ENCODE measurements at places on chromosomes 13 and 19.

DNA sequence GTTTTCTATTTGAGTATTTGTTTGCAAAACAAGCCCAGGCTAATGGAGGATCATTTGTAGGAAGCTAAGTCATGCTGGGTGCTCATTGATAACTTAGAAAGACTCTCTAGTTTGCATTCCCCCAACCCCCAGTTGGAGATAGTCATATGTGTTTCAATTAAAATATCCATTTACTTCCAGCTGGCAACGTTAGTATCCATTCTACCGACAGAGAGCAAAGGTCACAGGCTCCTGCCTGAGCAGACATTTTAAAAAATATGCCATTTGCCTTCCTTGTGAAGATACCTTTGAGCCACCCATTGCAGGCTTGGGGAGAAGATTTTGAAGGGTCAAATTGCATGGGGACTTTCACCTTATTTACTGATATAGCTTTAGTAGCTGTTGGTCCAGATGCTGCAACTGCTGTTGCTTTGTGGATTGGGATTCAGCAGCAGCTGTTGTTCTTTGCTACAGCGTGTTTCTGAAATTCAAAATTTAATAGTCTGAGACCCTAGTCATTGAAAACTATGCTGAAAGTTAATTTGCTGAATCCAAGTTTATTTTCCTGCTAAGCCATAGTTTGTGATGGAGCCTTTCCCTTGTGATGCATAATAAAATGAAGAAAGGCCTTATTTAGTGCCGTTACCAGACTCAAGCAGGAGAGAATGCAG lies 335.1 kb downstream of the GPC6 start:
- no peak for DNase-seq

DNA sequence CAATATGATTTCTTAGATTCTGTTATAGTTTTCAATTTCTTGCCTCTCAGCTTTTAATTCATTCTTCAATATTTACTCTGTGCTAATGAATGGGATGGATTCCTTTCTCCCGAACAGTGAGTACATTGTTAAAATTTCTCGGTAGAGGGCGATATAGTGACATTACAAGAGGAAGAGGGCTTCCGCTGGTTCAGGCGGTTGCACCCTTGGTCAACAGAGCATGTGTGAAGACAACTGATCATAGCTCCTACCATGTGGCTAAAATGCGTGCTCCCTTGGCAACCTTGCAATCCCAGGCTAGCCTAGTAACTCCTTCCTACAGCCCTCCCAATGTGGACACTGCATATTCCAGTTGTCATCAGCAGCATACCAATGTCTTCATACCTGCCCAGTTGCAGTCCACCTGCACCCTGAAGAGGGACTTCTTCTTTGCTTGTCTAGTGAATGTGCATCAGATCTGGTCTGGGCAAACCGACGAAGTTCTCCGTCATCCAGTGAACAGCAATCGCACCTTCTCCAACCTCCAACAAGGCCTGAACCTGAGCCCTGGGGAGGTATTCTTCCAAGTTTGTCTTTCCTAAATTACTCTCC lies 653.0 kb upstream of the GPC6 start:
- DNase-seq, result no peak

DNA sequence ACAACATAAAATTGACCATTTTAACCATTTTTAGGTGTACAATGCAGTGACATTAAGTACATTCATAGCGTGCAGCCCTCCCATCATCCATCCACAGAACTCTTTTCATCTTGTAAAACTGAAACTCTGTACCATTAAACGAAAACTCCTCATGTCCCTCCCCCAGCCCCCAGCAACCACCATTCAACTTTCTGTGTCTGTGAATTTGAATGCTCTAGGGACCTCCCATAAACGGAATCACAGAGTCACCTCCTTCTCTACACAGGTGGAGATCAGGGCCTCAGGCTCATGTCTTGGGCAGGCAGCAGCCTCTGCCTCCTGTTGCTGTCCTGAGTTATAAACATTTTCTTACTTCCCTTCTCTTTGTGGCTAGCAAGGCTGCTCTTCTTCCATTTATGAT lies 7.3 kb upstream of the CCNE1 start:
- no peak for DNase-seq

GRCh38 chr19:3110126-3110825 lies 16.1 kb downstream of the GNA11 start:
- no peak for DNase-seq

GRCh38 chr13:70668293-70668692 lies 560.0 kb upstream of the KLHL1 start:
- DNase-seq, result no peak

DNA sequence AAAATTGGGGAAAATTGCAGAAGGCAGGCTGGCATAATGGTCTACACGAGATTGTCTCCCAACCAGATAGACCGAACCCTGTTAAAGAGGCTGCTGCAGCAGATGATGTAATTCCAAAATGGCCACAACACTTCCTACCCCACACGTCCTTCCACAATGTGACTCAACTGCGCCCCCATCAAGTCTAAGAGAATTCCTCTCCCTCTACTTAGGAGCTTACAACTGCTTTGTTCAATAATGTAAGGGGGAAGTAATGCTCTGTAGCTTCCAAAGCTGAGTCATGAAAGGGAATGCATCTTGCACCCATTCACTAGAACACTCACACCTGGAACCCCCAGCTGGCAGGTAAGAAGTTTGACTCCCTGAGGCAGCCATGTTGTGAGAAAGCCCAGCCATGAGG lies 117.8 kb upstream of the IRS2 start:
- no peak for DNase-seq

DNA sequence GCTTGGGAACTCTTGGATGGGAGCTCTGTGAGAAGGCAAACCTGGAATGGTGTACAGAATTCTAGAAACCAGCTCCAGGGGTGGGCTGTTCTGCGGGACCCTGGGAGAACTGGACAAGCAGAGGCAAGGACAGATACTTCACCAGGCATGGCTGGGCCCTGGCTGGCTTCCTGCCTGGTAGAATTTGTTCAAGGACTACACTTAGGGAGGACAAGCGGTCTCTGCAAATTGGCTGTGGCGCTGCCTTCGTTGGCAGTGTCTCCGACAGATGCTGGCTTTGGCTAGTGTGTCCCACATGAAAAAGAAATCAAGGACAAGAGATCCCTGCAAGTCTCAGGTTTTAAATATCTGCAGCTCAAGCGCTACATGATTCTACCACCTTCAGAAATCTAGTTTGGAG lies 12.4 kb downstream of the CEBPG start:
- DNase-seq, result no peak

DNA sequence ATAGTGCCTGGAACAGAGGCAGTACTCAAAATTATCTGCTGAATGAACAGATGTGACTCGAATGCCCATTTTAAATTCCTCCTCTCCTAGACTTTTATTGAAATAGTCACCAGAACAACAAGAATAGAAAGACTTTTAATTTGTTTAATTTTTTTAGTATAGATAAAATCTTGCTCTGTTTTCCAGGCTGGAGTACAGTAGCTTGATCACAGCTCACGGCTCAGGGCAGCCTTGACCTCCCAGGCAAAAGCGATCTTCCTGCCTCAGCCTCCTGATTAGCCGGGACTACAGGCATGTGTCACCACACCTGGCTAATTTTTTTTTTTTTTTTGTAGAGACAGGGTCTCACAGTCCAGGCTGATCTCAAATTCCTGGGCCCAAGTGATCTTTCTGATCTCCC lies 120.9 kb upstream of the FREM2 start:
- no peak for DNase-seq

DNA sequence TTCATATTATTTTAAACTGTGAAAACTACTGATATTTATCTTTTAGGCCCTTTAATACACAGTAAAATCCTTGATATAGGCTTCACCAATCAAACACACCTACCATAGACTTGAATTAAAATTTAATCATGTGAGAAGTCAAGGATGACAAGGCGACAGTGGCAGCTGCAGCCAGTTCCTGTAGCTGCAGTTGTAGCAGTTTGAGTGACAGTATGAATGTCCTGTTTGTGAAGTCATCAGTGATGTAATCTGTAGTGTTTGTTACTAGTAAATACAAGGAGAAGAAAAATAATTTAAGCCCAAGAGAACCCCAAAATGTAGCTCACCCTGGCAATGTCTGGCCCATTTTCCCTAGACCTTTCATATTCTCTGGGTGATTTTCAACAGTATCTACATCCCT lies 897.0 kb downstream of the SLITRK6 start:
- no peak for DNase-seq

DNA sequence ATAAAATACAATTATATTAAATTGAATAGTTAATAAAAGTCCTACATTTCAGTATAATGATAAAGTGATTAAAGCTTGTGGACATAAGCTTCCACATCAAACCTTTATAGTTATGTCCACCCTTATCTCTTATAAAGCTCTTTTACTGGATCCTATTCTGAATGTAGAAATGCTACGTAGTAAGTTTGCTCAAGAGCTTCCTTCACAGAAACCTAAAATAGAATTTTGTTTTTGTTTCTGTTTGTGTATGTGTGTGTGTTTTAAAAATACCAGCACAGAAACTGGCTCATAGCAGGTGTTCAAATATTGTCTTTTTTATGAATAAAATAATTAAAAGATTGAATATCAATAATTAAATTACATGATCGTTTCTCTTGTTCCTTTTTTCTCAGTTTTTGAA lies 21.0 kb upstream of the UFM1 start:
- no peak for DNase-seq

- no peak for DNase-seq
Measured at GRCh38 chr13:108121406-108121805, 93.9 kb downstream of the LIG4 start.

GRCh38 chr19:45908956-45909355 lies 5.6 kb downstream of the NANOS2 start:
- no peak for DNase-seq

- no peak for DNase-seq
Measured at GRCh38 chr19:5963855-5964254, 14.1 kb downstream of the RANBP3 start.

DNA sequence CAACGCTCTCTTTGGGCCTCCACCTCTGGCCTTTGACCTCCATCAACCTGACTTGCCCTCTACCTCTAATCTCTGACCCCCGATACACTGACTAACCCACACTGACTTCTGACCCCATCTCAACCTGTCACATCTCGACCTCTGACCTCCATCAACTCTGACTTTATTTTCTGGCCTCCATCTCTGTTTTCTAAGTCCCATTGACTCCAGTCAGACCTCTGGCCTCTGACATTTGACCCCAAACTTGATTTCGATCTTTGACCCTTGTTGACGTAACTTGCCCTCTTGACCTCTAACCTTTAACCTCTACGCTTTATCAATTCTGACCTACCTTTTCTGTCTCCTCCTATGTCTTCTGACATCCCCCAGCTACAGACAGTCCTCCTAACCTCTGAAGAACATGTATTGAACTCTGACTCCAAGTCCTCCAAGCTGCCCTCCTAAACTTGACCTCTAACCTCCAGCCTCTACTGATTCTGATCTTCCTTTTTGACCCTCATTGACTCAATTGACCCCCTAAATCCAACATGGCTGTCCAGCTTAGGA lies 780 bp downstream of the ACP4 start:
- DNase-seq, result no peak

DNA sequence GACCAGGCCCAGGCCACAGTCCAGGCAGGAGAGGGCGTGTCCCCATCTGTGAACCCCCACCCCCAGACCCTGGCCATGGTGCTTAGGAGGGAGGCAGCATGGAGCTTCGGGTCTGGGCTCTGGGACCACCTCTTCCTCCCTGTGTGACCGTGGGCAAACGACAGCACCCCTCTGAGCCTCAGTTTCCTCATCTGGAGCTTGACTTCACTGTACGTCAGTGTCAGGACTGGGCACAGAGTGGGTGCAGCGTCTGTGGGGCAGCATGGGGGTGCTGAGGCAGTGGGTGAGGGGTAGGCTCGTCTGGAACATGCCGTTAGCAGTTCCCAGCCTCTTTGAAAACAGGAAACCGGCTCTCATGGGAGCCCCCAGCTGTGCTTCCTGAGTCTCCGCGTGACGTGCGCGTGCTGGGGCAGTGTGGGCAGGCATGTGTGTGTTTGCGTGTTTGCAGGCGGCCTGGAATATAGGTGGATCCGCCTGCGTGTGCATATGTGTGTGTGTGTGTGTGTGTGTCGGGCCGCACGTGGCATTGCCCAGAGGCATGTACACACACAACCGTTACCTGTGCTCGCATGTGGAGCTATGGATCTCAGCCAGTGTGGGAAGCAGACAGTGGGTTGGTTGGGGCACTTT lies 15.8 kb downstream of the ARRDC2 start:
- DNase-seq, result no peak

GRCh38 chr19:13652810-13653590 lies 111.3 kb upstream of the MRI1 start:
- DNase-seq, result no peak

DNA sequence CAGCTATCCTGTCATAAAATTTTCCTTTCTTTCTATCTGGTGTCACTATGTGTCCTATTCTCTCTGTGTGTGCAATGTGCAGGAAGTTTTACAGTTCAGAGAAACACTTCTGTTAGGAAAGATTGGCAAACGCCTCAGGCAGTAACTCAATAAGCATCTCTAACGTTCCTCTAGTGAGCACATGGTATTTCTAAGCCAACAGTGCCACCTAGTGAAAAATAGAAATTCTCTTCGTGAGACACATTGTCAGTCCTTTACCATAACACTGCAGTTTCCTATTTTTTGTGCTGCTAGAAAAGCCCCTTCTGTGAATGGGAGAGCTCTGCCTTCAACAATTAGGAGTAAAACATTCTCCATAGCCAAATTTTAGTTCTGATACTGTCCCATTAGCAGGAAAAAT lies 50.7 kb downstream of the ZNF723 start:
- no peak for DNase-seq

DNA sequence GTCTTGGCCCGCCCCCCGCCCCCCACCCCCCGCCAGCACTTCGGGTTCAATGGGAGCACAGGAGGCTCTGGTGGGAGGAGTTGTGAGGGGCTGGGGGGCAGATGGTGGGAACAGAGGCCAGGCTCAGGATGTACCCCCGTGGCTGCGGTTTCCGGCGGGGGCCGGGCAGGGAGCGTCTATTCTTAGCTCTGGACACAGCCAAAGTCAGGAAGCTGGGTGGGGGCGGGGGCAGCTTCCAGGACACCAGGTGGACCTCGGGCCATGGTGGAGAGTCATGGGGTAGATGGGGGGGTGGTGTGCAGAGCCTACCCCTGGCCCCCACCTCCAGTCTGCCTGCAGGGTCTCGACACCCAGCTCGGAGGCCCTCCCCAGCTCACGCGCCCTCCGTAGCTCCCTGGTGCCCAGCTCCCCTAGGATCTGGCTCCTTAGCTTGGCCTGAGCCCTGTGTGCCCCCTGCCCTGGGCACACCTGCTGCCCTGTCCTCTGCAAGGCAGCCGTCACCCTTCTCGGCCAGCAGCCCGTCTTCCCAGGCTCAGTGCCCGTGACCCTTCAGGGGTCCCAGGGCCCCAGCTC lies 2.2 kb upstream of the TBXA2R start:
- no peak for DNase-seq

DNA sequence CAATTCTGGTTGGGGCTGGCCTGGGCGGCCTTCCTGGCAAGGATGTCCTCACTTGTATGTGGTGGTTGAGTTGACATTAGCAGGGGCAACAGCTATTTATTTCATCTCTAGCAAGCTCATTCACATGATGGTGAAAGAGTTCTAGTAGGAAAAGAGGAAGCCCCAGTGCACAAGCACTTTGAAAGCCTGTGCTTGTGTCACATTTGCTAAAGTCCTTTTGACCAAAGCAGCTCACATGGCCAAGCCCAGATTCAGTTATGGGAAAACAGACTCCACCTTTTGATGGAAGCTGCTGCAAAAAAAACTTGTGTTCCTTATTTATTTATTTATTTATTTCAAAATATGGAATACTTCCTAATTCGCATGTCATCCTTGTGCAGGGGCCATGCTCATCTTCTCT lies 17.2 kb downstream of the GTF2F2 start:
- DNase-seq, result no peak

All from type B pancreatic cell (in vitro differentiated cells).